ENCODE measurements at places on chromosomes 5 and 9.

DNA sequence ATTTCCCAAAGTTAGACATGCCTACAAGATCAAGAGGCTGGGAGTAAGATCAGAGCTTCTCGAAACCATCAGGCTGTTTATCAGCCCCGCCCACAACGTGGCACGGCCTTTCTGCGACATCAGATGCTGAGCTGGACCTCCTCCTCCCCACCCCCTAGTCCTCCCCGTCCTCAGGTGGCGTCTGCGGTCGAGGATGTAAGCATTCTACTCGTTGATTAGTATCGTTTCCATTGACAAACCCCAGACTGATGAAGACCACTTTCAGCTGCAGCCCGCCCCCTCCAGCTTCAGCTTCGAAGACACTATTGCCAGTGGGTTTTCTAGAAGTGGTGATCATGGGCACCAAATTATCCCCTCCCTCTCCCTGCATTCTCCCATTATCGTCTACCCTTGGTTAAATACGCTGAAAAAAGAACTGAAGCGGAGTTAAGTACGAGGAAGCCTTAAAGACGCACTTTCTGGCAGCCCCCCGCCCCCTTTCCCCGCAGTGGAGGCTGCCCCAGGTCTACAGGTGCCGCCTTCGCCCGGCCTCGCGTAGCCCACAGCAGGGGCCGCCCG lies 1.1 kb downstream of the PPIC start:
- no peak for DNase-seq

GRCh38 chr5:10527281-10527950 lies 36.5 kb upstream of the ANKRD33B start:
- no peak for DNase-seq

DNA sequence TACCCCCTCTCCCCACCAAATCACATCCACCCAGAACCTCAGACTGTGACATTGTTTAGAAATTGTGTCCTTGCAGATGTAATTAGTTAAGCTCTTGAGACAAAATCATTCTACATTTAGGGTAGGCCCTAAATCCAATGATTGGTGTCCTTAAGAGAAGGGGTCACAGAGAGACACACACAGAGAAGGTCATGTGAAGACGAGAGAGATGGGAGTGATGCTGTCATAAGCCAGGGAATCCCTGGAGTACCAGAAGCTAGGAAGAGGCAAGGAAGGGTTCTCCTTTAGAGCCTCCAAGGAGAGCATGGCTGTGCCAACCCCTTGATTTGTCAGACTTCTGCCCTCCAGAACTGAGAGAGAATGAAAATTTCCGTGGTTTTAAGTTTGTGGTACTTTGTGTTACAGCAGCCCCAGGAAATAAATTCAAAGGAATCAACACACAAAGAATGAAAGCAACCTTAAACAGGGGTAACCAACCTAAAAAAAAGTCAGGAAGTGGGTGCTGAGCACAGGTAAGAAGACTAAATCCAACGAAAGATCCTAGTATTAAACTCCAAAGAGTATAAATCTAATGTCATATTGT lies 33.6 kb downstream of the TIMD4 start:
- DNase-seq = no peak

GRCh38 chr5:181221792-181222629 lies 1.1 kb upstream of the TRIM41 start:
- peak; percentile 89 for DNase-seq

GRCh38 chr9:101618698-101619097 lies 23.9 kb upstream of the PPP3R2 start:
- no peak for DNase-seq

DNA sequence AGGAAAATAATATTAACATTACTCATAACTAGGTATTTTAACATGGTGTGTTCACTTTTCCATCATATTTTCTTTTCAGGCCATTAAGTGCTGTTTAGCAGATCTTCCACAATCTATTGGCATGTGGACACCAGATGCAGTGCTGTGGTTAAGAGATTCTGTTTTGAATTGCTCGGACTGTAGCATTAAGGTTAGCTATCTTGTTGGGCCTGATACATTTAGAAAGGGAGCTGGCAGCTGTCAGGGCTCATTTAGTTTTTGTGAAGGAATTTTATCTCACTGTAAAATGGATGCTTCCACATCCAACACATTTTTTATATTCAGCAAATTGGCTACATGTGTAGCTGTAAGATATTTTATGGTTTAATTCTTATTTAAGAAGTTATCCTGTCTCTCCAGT lies 20.7 kb upstream of the TMOD1 start:
- DNase-seq = no peak

DNA sequence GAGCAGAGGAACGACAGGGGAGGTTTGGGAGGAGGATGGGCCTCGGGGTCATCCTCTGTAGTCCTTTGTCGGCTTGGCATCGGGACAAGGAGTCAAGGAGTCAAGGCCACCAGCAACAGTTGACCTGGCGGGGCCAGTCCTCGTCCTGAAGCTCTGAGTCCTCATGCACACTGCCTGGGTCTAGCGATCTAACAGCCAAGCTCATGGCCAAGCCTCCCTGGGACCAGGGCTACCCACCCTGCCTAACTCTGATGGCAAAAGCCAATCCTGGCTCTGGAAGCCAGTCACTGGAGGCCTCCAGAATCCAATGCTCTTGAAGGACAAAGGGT lies 49.8 kb downstream of the CAMK2A start:
- no peak for DNase-seq

- DNase-seq = no peak
These were observed 18.0 kb downstream of the POLR1E start for GRCh38 chr9:37503736-37504135.

- no peak for DNase-seq
These were observed 715.1 kb downstream of the MAT2B start for GRCh38 chr5:164220522-164220921.

DNA sequence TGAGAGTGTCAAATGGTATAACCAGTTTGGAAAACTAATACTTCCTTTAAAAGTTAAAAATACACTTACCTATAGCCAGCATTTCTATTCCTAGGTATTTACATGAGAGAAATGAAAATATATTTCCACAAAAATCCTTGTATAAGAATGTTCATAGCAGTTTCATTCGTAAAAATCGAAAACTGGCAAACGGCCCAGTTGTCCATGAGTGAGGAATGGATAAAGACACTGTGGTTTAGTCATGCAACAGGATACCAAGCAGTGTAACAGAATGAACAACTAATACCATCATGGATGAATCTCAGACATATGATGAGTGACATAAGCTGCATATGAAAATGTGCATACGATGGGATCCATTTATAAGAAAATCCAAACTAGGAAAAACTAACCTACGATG lies 136.7 kb downstream of the MACROH2A1 start:
- no peak for DNase-seq

- peak; percentile 82 for DNase-seq
These were observed at the start of gene RPS23 for GRCh38 chr5:82277987-82278710. RPS23 (minus strand) TSS chr5:82278354; CDS start chr5:82278323, 31 bp downstream.

- no peak for DNase-seq
These were observed 639.3 kb downstream of the MTRR start for GRCh38 chr5:8508231-8508630.

DNA sequence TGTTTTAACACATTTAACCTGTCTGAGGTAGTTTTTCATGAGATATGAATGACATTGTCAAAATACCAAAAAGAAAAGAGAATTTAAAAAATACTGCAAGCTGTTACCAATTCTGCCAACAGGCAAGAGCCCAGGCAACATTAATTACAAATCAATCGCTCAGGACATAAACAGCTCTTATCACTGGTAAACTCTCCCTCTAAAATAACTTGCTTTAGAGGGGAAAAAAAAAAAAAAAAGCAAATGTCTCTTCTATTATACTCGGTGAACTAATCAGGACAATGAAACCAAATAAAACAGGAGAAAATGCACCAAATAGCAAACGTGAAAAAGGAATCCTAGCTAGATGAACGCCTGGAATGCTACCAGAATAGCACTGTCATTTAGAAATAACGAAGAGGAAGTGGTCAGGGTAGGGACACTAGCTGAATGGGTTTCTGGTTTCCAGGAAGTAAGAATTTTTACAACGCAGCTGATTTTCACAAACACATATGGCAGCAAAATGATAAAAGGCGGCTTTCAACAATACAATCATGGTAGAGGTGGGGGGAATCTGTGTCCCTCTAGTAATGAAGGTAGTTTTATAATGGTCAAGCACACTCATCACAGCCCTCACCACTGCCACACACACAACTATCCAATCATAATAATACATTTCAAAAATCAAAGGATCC lies 94.9 kb downstream of the DENND1A start:
- DNase-seq = no peak

- DNase-seq = no peak
These were observed 54.1 kb upstream of the CHD1 start for GRCh38 chr5:98982880-98983279.

DNA sequence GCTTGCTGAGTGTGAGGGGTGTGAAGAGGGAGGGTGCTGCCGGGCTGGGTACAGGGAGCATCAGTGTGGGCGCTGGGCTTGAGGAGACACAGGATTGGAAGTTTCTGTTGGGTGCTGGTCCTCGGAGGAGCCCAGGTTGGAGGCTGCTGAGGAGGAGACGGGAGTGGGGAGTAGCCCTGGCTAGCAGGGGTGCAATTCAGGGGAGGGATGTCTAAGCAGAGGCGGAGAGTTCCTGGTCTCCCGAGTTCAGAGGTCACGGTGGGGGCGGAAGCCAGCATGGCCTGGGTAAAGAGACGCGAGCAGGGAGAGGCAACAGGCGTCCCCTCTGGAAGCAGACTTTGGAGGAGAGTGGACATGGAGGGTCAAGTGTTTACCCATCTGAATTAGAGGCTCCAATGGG lies 62.7 kb upstream of the CACNA1B start:
- no peak for DNase-seq

GRCh38 chr5:97764700-97765099 lies 581.7 kb upstream of the RIOK2 start:
- no peak for DNase-seq

GRCh38 chr9:96725576-96725975 lies 52.3 kb downstream of the ZNF510 start:
- DNase-seq = no peak

- DNase-seq = no peak
These were observed 1224.0 kb upstream of the CDH18 start for GRCh38 chr5:21212026-21212425.

GRCh38 chr9:78319197-78320029 lies 22.5 kb downstream of the PSAT1 start:
- no peak for DNase-seq

GRCh38 chr5:14286007-14286406 lies 142.9 kb downstream of the TRIO start:
- DNase-seq = no peak

DNA sequence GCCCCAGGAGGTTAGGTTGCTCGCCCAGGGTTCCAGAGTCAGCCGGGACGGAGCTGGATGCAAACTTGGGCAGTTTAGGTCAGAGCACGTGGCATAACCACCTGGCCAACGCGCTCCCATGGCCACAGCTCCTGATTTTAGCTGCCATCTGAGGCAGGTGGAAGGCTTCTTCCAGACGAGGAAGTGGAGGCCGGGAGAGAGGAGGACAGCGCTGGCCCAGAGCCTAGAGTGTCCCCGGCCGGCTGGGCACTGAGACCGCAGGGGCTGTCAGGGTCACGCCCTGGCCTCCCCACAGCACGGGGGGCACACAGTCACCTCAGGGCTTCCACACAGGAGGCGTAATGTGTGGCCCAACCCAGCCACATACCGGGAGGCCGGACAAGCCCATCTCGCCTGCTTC lies 16.1 kb upstream of the PHYKPL start:
- no peak for DNase-seq

- DNase-seq = peak; percentile 47
These were observed 58.5 kb upstream of the S1PR3 start for GRCh38 chr9:88932766-88933165.

GRCh38 chr9:17580119-17580518 lies 1.3 kb downstream of the SH3GL2 start:
- DNase-seq = no peak

- no peak for DNase-seq
These were observed 232.9 kb upstream of the MVB12B start for GRCh38 chr9:126093771-126094170.

DNA sequence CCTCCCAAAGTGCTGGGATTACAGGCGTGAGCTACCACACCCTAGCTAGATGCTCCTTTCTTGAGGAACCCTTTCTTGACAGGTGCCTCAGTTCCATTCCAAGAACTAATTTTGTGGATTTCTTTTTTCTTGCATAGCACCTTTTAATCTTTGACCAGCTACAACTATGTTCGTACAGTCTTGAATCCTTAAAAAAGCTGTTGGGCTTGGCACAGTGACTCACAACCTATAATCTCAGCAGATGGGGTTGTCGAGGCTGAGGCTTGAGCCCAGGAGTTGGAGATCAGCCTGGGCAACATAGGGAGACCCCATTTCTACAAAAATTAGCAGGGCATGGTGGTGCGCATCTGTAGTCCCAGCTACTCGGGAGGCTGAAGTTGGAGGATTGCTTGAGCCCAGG lies 1.3 kb upstream of the ZER1 start:
- DNase-seq = no peak

GRCh38 chr5:159669559-159669958 lies 246.7 kb upstream of the ADRA1B start:
- no peak for DNase-seq

DNA sequence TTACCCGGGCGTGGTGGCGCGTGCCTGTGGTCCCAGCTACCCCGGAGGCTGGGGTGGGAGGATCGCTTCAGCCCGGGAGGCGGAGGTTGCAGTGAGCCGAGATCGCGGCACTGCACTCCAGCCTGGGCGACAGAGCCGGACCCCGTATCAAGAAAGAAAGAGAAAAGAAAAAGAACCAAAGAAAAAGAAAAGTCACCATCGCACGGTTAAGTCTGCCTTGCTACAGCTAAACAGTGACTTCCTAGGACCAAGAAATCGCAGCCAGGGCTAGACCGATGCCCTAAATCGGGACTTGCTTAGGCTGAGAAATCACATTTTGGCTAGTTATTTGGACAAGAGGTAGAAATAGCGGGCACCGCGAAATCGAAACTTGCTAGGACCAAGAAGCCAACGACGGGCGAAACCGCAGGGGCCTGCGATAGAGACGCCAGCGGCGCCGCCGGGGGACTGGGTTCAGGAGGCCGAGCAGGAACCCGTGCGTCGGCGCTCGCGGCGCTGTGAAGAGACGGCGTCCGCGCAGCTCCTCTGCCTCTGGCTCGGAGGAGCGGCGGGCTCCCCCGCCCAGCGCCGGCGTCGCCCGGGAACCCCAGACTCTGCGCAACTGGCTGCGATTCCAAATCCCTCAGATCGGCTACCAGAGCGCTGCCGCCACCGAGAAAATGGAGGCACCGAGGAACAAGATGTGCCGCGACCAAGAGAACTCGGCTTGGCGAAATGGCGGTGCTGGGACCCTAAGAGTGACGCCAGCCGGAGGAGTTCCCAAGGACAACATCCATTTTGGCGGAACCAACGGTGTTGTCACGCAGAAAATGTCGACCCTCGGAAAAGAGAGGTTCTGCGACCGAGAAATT lies 26.1 kb upstream of the ANXA2R start:
- DNase-seq = no peak

Measured in LNCaP clone FGC (cell line).